ENCODE measurements at places on chromosomes 4 and X.

DNA sequence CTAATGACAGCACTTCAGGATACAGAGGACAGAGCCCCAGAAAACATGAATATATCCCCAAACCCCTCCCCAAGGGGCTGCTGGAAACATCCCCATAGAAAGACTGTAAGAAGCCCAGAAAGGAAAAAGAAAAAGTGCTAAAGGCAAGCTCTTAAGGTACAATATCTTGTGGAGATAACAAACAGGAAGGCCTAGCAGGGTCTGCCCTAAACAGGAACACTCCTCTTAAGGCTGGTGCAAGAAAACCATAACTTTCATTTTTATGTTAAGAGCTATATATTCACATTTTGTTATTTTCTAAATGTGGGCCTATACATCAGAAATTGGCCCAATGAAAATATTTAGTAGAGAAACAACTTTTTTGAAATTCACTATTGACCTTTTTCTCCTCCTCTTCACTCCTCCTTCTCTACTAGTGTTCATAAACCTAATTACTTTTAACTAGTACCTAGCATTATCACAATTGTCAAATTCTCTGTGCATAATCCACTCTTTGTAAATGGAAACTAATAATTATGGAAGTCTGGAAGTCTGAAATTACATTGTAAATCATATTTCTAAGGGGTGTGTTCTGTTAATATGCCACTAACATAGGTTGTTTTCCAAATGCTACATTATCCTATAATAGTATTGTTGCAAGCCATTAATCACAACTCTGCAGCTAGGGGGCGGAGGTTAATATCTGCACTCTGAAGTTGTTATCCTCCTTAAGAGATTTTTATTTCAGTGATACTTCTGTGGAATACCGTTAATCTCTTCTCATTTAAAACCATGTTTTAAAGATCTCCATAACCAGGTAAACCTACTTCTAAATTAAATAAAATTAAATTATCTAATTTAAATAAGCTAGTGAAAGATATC is 59.8 kb downstream of the CASK start:
- DNase-seq, result no peak

DNA sequence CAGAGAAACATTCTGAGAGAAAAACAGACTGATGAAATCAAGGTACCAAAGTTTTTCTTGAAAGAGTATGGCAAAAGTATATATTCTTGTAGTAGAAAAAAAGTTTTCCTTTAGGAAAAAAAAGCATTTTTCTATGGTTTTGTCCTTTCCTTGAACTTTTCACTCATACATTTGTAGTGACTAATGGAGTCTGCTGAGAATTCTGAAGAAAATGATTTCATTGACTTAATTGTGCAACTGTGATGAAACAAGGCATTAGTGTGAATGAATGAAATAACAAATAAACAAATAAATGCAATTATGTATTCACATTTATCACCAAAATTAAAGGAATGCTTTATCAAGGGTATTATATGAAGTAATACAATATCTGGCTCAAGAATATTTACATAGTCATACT is 5.7 kb downstream of the CSN1S1 start:
- no peak for DNase-seq

DNA sequence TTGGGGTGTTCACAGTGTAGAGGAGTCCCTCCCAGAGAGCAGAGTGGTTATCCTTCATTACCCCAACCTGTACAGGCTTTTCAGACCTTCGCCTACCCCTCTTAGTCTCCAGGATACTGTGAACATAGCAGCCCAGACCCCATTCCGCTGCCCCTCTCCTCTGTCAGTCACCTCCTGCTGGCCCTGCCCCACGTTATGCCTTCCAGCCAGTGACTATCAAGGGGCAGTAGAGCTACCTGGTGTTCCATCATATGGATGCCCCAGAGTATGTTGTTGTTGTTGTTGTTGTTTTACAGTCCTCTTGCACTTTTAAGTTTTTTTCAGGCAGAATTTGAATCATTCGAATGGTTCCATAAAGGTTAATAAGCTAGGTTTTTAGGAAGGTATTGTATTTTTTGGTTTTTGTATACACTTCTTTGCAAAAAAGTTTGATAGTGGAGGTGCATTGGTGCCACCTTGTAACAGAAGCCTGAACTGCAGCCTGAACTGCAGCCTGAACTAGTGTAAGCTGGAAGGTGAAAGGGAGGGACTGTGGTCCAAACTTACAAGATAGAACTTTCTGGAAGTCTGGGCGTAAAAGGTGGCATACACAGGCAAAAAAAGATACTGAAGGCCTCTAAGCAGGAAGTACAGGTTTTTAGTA is 101.4 kb upstream of the RAB40AL start:
- no peak for DNase-seq

- no peak for DNase-seq
Observed at GRCh38 chrX:118088084-118088483, 28.5 kb downstream of the KLHL13 start.

DNA sequence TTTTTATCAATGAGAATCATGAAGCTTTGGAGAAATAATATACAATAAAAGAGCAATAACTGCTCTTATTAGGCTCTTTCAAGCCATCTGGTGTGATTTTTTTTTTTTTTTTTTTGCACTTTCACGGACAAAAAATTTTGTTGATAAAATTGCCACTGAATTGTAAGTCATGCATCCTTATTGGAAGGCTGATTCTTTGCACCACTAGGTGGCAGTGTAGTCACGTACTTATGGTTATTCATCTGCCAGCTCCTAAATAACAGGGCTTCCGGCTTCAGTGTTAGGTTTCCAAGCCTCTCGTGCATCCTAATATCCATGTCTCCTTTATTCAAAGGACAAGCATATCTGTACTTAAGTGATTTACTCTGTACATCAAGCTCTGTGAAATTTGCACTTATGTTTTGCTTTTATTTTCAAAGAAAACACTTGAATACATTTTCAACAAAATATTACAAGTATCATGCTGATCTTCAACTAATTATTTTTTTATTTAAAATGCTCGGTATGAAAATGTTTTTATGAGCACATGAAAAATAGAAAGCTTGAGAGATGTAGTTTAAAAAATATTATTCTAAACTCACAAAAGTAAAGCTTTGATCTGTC is 1578.3 kb upstream of the TENM3 start:
- peak; percentile 68 for DNase-seq

- no peak for DNase-seq
Observed at GRCh38 chrX:43604753-43605152, 51.3 kb upstream of the MAOA start.

GRCh38 chr4:120977435-120977997 is 55.0 kb upstream of the PRDM5 start:
- no peak for DNase-seq

GRCh38 chrX:149807747-149808458 is 26.2 kb downstream of the MAGEA9 start:
- no peak for DNase-seq

Data from left renal cortex interstitium (tissue), 4 donors.